ENCODE measurements at places on chromosomes 3 and 15.

GRCh38 chr15:89664441-89665350, 9.4 kb upstream of the KIF7 start:
- DNase-seq = no peak

GRCh38 chr3:140292170-140292569, 357.2 kb downstream of the CLSTN2 start:
- DNase-seq = no peak

DNA sequence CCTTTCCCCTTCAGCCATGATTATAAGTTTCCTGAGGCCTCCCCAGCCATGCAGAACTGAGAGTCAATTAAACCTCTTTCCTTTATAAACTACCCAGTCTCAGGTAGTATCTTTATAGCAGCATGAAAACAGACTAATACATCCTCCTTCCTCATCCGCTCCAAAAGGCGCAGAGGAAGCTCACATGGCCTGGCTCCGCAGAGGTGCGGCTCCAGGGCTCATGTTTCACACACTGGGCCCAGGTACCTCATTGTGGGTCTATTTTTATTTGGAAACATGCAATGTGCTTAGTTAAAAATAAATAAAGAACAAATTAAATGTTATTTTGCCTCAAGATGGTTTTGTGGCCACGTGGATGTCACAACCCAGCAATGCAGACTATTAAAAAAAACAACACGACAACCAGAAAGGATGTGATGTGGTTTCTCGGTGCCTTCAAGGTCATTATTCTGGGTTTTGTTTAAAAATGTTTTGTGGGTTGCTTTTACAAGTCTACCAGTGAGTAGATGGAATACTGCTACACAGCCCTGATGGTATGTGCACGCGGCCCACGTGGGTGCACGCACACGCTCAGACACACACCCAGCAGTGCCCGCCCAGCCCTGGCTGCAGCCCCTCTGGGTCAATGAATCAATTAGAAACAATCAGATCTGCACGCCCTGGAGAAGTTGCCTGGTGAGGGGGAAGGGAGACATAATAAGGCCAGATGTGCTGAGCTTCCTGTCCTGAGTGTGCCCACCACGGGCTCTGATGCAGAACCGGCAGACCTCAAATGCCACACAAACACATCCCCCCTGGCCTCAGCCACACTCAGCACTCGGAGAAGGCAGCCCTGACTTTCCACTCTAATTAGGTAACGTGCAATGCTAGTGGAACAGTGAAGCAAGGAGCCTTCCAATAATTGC, 140.1 kb downstream of the ADAMTS17 start:
- no peak for DNase-seq

- no peak for DNase-seq
These were observed 970.8 kb downstream of the PLOD2 start for GRCh38 chr3:145190138-145190537.

- no peak for DNase-seq
These were observed 7.5 kb upstream of the FAM107A start for GRCh38 chr3:58584690-58585004.

GRCh38 chr3:143170676-143171075, 51.1 kb downstream of the CHST2 start:
- peak; percentile 54 for DNase-seq

DNA sequence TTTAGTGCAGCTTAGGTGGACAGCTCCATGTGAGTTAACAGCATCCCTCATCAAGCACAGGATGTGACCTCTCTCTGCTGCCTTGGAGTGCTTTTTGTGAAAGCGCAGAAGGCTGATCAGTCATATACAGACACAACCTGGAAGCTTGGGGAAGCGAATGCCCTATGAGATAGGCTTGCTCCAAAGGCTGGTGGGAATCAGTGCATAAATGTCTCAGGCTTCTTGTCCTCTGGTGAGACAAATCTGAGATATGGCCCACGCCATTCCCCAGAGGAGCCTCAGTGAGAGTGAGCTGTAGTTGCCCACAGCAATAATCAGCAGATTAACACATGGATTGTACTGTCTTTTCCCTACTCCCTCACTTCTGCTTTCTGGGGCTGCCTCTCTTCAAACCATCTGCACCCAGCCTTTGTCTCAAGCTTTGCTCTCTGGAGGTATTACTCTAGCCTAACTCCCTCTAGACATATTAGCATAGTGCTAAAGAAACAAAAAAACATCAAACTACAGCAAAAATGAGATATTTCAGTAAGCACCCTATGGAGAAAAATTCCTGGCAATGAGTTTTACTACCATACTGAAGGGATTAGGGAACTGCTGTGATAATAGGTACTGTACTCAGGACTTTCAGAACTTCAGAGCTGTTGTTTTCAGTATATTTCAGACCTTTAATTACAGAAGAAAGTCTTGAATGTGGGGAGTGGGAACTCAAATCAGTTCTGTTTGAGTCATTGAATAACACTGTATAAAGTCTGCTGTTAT, 113.7 kb downstream of the OXSM start:
- no peak for DNase-seq

GRCh38 chr3:42031808-42032480, 59.2 kb upstream of the TRAK1 start:
- no peak for DNase-seq

GRCh38 chr3:184339001-184339400, 1.6 kb downstream of the FAM131A start:
- DNase-seq = no peak

DNA sequence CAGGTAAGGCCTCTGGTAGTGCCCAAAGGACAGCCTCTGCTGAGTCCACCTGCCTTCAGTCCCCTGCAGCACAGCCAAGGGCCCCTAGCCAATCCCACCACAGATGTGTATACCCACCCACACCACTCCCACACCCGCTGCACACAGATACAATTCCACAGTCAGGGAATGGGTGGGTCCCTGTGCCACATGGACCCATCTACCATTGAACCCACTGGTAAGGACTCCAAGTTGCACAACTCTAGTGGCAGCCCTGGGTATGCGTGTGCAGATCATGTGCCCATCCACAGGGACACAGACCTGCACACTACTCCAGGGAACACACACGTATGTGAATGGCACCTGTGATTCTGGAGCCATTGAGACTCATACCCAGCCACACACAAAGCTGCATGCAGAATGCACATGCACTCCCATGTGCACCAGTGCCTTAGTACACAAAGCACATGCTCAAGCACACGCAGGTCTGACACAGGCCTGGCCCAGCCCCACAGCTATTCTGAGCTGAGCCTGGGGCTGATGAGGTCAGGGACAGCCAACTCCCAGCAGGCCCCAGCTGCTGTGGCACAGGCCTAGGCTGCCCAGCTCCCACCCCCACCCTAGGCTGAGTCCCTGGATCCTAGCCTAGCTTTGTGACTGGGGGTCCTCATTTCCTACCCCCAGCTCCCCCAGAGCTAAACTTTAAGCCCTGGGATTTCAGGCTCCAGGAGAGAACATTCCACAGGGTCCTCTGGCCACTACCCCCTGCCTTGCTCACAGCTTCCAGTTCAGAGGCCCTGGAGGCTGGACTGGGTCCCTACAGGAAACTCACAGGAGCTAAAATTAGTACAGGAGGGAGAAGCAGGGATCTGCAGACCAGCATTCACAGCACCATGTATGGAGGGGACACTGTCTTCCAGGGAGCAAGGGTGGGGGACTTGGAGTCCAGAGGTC, 2.7 kb upstream of the ALS2CL start:
- DNase-seq = no peak

DNA sequence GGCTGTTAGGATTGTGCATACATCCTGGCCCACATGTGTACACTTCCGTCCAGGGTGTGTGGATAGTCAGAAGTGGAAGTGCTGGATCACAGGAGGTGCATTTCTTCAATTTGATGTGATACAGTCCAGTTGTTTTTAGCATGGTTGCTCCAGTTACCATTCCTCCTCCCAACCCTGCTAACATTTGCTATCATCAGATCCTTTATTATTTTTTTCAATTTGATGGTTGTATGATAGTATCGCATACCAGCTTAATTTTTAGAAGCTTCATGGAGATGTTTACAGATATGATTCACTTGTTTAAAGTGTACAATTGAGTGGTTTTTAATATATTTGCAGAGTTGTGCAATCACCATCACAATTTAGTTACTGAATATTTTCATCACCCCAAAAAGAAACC, 202.7 kb downstream of the ITPR1 start:
- no peak for DNase-seq

DNA sequence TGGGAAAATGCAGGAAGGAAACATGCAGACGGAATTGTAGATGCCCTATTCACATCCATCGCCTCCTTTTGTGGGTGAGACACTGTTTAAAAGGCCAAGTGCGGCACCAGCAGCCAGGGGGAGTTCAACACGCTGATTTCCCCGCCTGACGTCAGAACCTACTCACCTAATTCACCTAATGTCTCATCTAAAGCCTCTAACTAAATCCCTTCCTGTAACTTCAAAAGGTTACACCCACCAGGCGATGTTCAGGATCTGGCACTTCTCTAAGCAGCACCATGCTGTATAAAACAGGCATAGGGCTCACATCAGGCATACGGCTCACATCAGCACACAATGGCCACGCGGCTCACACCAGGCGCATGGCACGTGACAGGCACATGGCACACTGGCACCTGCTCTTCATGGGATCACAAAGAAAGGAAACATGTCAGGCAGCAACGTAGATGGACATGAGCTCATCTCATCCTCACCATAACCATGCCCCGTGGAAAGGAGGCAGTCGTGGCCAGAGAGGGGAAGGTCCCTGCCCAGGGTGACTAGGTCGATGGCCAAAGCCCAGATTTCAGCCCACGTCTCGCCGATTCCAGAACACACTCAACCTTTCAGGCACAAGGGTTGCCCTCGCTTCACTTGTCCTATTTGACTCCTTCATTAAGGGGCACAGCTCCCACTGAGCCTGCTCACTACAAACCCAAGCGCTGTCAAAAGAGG, 21.7 kb downstream of the XXYLT1 start:
- DNase-seq = no peak

GRCh38 chr15:99273801-99274200, 22.5 kb downstream of the LRRC28 start:
- no peak for DNase-seq

GRCh38 chr3:132879656-132880055, 157.4 kb upstream of the NPHP3 start:
- no peak for DNase-seq

- DNase-seq = no peak
These were observed 103.5 kb upstream of the TRIM42 start for GRCh38 chr3:140574375-140574774.

GRCh38 chr15:101065570-101066221, 146.5 kb downstream of the LRRK1 start:
- DNase-seq = no peak

DNA sequence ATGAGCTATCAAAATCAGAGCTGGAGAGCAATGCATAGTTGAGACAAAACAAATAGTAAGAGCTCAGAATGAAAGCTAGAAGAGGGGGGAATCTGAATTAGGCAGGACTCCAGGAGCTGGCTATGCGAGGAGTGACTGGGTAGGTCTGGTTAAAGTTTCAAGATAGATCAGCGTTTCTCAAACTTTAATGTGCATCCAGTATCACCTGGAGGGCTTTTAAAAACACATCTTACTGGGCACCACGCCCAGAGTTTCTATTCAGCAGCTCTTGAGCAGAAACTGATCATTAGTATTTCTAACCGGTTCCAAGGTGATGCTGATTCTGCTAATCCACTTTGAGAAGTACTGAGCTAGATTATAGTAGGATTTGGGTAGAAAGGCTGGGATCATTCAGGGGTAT, 96.2 kb upstream of the ACP3 start:
- DNase-seq = no peak

DNA sequence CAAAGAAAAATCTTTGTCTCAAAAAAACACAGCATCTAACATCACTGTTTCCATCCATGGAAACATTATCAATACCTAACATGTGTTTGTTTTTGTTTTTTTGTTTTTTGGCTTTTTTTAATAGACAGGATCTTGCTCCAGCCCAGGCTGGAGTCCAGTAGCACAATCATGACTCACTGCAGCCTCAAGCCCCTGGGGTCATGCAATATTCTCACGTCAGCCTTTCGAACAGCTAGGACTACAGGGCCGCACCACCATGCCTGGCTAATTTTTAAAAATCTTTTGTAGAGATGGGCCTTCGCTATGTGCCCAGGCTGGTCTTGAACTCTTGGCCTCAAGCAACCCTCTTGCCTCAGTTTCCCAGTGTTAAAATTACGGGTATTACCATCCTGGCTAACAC, 52.8 kb downstream of the RAF1 start:
- DNase-seq = no peak

- DNase-seq = no peak
These were observed 19.8 kb downstream of the RAB7A start for GRCh38 chr3:128745742-128746141.

DNA sequence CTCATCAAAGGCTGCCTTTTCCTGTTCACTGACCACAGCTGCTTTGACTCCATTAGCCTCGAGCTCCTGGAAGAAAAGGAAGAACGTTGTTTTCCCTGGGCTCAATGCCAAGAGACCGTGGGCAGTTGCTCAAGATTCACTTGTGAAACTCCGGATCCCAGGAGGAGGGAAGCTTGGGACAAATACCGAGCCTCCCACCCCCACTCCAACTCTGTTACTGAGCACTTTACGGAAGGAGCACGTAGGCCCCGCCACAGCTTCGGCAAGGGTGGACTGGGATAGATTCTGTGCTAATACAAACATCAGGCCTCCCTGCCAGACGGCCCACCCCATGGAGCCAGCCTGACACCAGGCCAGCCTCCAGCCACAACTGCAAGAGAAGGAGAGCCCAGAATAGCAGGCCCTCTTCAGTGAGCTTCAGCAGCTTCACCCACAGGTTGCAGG, 10.8 kb upstream of the FANCD2 start:
- DNase-seq = no peak

DNA sequence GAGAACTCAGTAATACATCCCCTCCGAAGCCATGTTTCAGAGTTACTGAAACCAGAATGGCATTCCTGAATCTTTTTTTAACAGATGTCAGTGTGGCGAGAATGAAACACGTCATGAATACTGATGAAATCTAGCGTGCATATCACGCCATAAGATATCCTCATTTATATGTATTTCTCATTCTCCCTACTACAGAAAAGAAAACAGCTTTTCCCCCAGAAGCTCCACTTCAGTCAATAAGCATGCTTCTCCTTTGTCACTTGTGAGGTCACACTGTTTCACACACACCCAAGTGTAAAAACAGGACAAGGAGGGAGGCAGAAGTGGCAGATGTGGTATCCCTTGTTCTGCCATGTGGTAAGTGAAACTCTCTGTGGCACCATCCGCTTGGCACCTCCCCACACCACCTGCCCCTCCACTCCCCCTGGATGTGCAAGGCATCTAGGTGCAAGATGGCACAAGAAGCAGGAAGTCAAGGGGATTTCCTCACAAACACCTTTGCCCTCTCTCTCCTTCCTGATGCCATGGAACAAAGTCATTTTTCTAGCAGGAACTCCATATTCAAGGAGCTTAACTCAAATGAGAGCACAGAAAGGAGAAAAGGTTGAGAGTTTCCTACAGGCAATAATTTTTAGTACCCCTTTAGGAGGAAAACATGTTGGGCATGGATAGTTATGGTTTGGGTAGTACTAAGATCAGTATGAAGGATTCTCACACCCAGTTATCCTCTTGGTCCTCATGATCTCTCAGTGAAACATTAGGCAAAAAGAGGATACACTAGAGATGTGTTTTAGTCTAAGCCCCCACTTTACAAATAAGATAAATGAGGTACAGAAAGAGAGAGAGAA, 47.5 kb upstream of the FRMD4B start:
- DNase-seq = no peak

- DNase-seq = peak; percentile 58
These were observed 18.6 kb downstream of the DNAJB11 start for GRCh38 chr3:186589121-186589520.

- no peak for DNase-seq
These were observed 32.9 kb downstream of the ZNF621 start for GRCh38 chr3:40557575-40558161.
